ENCODE measurements at places on chromosomes 12 and 14.

DNA sequence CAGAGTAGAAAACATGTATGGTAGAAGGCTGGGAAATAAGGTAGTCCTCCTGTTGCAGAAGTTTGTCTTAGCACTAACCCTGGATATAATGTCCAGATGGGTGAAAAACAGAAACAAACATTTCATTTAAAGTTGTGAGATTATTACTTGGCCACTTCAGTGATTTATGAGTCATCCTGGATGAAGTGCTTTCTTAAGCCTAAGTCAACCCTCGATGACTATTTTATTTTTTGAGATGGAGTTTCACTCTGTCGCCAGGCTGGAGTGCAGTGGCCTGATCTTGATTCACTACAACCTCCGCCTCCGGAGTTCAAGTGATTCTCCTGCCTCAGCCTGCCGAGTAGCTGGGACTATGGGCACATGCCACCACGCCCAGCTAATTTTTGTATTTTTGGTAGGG lies 10.2 kb downstream of the DLST start:
- DNase-seq = no peak

DNA sequence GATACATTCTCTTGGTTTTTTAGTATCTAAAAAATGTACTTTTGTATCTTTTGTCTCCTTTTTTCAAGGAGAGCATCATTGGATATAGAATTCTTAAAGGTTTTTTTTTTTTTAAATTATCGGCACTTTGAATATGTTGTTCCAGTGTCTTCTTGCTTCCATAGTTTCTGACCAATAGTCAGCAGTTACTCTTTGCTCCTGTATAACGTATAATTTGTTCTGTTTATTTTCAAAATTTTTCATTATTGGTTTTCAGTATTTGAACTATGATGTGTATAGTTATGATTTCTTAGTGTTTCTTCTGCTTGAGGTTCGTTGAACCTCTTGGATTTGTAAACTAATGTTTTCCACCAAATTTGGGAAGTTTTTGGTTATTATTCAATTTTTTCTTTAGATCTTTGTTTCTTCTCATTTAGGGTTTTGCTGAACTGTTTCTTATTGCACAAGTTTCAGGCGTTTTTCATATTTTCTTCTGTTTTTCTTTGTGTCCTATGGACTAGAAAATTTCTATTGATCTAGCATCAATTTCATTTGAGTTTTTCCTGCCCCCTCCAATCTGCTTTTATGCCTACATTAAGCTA lies 93.9 kb downstream of the PLBD1 start:
- no peak for DNase-seq

- no peak for DNase-seq
Measured at GRCh38 chr12:116009805-116010204, 267.7 kb downstream of the MED13L start.

DNA sequence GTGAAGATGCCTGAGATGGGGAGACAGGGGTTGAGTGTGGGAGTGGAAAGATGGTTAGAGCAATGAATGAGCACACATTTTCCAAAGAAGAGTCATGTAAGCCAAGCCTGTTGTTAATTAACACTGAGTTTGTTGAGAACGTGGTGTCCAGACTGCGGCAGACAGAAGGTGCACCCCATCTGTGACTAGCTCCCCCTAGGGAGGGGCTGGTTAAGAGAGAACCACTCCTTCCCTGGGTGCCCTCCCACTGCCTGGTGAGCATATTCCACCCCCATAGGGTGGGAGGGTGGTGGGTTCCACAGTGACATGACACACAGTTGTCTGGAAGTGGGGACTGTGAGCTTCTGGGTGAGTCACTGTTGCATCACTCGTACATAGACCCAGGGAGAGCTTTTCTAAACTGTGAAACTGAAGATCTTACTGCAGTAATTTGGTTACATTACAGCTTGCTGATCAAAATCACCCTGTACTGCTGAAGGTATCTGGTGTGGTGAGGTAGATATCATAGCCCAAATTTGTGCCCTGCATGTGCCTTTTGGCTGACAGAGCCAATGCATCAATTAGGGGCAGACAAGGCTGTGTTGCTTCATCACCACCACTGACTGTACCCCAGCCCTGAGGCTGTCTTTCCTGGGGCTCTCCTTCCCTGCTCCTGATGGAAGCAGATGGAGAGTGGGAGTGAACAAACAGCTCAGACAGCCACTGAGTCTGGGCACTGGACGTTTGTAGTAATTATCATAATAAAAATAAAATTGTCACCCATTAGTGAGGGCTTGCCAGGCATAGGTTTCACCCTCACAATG lies 150.9 kb downstream of the EMP1 start:
- DNase-seq = no peak
